WERI-Rb-1 (cell line): ENCODE measurements at places on chromosomes 6 and 20.

- DNase-seq, result no peak
Observed at GRCh38 chr6:158314737-158315136, 2.5 kb downstream of the TULP4 start.

DNA sequence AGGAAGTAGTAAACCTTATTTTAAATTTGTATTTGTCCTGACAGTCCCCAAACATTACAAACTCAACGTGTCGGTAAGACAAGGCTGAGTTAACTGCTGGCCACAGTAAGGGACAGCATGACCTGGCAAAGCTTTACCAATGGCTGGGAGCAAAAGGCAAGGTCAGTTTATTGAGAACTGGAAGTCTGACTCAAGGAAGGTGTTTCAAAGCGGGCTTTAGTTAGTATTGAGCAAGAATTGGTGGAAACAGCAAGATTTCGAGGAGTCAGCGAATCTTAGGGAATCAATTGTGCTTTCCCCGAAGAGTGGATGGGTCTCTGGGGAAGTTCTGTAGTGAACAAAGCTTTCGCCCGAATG, 885 bp upstream of the GZF1 start:
- no peak for DNase-seq

GRCh38 chr20:43726811-43727338, at the start of gene GTSF1L:
Gene GTSF1L (minus strand): TSS chr20:43727002. CDS start chr20:43726694, 308 bp downstream.
- DNase-seq, result no peak

DNA sequence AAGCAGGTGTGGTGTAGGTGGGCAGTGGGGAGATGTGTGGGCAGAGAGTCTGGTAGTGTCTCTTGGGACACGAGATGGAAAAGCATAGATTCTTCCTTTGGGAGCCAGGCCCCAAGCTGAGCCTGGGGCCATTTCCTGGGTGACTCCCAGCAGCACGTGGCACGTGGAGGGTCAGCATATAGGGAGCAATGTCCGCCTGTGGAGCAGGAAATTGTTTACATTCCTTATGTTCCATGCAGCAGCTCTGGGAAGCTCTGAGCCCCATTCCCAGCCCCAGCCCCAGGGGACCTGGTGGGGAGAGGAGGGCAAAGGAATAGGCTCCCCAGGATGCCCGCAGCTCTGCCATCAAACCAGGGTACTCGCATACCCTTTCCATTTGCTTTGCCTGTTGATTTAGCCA, 57.6 kb downstream of the DAAM2 start:
- no peak for DNase-seq

GRCh38 chr20:63005365-63005861, 1.4 kb downstream of the BHLHE23 start:
- no peak for DNase-seq
